Thoracic aorta endothelial cell (primary cell): ENCODE measurements at places on chromosomes 12 and 14. TPM values are rescaled to one million over a fixed set of nuclear protein-coding genes. Genes with fewer than 3 reads are reported as not detected.

RPS26 gene
- total RNA-seq, result 1,015 and 1,043 TPM in 2 replicates

LTB4R2 gene
- 10.6 and 10.8 TPM in 2 replicates for total RNA-seq

NUAK1 gene
- 30.6 and 43.0 TPM in 2 replicates for total RNA-seq

RAB15 gene
- total RNA-seq, result 15.7 and 17.0 TPM in 2 replicates

PMEL gene
- 0.36 and 0.40 TPM in 2 replicates for total RNA-seq
